ENCODE measurements at places on chromosomes 3 and 15.

- DNase-seq: no peak
Measured at GRCh38 chr3:54173371-54173770, 51.0 kb downstream of the CACNA2D3 start.

- DNase-seq: no peak
Measured at GRCh38 chr15:75203908-75204263, 2.2 kb downstream of the C15orf39 start.

DNA sequence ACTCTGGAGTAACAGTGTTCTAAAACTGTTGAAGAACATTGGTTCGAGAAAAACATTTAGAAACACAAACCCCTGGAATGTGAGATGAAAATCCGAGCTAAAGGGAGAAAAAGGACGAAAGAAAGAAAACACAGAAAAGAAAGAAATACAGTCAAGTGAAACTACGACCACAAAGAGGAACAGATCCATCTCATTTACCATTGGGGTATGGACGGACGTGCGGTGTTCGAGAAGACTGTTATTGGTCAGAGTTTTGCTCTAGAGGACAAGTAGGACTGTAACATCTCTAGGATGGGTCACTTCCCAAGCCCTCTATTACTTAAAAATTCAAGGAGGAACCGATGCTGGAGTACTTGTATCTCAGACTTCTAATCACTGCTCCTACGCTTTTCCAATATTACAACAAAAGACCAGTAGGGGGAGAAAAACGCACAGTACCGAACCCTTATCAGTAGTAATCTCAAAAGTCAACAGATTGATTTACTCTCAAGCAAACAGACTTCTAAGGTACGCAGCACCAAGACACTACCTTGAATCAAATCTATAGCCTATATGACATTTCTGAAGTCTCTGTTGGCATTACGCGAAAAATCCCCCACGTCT lies 1.1 kb upstream of the PIK3CA start:
- DNase-seq: peak; percentile 59

DNA sequence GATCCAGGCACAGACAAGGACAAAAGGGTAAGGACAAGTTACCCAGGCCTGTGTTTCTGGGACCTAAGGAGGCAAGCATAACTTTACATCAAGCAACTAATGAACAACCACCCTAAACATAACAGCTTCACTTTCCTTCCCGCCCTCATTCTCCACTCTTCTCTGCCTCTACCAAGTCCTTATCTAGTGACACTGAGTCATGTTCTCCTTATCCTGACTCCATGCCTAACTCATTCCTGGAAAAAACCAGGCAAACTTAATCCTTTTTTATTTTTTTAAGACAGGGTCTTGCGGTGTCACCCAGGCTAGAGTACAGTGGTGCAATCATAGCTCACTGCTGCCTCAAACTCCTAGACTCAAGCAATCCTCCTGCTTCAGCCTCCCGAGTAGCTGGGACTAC lies 44.5 kb downstream of the TMEM44 start:
- DNase-seq: no peak

- DNase-seq: no peak
Measured at GRCh38 chr3:133474251-133474801, 74.5 kb downstream of the BFSP2 start.

DNA sequence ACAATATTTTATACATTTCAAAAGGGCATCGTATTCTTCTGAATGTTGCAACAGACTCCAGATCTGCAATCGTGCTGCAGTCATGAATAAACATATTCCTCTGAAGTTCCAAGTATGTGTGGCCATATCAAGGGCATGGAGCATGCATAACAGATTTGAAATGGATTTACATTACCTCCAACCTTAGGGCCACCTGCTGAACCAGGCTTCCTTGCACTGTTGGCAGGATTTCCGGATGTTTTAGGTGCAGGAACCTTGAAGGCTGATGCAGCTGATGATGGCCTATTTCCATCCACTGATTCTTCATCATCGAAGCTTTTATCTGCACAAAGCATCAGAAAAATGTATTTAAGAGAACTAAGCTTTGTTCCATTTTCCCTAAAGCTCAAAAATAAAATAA lies 73.5 kb downstream of the CLASP2 start:
- DNase-seq: no peak

GRCh38 chr3:72891053-72891855 lies 3.4 kb downstream of the GXYLT2 start:
- DNase-seq: no peak

DNA sequence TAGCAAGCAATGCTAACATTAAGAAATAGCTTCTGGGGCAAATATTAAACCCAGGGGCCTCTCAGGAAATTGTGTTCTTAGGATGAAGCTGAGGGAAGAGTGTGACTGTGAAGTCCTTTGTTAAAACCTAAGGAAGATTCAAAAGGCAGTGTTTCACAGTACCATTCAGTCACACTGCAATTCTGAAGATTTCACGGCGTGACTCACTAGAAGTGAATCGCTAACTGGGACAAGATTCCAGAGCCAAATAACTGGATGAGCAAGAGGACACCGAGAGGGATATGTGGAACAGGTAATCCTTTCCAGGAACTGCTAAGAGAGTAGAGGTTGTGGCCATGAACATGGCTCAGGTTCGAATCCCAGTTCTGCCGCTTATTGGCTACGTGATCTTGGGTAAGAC lies 61.8 kb upstream of the SMAD3 start:
- DNase-seq: no peak

- no peak for DNase-seq
Measured at GRCh38 chr3:125478326-125478725, 41.7 kb downstream of the SNX4 start.

DNA sequence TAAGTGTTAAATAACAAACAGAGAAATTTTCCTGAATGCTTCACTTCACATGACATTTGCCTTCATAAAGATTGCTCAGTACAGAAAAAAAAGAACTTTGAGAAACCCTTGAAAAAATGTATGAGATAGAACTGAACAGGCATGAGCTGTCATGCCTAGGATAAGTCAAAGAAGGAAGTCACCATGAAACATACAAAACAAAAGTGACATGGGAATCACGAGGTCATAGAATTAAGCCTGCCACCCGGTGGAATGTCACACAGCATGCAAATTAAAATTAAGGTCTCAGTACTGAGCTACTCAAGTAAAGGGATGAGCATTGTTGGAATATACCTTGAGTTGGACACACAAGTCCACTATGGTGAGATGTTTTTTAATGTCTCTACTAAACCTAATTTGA lies 652.5 kb upstream of the NECTIN3 start:
- no peak for DNase-seq

- DNase-seq: no peak
Measured at GRCh38 chr3:161253711-161254110, 32.6 kb downstream of the NMD3 start.

GRCh38 chr3:13419505-13420044 lies 547 bp downstream of the NUP210 start:
- peak; percentile 66 for DNase-seq

GRCh38 chr15:56102441-56102840 lies 109.0 kb upstream of the NEDD4 start:
- no peak for DNase-seq

- peak; percentile 97 for DNase-seq
Measured at GRCh38 chr3:38004415-38005075, 14.0 kb downstream of the VILL start.

DNA sequence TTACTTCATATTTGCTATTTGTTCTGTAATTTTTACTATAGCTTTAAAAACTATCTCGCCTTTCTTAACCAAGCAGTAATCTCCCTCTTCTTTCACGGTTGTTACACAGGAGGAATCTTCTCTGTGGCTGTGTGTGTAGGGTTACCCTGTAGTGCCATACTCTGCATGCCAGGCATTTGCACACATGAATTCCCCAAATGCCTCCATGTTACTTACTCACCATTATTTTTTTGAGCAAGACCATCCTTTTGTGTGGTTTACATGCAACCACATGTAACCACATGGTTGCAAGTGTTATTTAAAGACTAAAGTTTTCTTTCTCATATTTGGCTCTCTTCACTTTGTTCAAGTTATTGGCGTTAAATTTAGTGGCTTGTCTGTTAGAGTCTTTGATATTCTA lies 45.5 kb downstream of the HPS3 start:
- no peak for DNase-seq

- DNase-seq: no peak
Measured at GRCh38 chr3:73695841-73696240, 71.1 kb upstream of the PDZRN3 start.

DNA sequence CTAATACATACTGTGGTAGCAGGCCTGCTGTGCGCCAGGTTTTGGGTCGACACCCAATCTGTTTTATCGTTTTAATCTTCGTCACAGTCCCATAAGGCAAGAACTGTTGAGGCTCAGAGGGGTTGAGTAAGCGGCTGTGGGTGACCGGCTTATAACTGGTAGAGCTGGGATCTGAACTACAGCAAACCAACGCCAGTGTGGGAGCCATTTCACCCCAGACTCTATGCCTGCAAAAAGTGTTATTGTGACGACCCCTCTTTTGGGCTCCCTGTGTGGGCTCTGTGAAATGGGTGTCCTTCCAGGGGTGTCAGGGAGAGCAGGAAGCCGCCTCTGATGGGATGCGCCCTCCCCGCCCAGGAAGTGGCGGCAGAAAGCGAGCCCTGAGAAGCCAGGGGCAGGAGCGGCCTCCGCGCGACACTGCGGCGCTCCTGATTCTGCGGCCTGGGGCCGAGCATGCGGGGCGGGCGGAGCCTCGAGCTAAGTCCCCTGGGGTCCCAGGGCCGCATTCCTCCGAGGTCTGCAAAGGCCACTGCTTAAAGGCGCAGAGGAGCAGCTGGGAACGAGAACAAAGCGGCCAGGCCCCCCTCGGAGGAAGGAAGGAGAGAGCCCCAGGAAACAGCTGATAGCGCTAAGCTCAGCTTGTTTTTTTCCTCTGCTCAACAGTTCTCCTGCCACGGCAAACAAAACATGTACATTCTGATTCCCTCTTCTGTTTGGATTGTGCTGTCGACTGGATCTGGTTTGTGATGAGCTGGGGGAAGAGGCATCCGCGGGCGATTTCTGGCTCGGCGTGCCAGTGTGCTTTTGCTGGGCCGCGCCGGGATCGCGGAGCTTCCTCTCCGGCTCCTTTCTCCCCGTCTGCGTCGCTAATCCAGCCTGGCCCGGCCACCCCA lies 33.9 kb downstream of the GRK7 start:
- no peak for DNase-seq

GRCh38 chr3:48285675-48286074 lies 44.8 kb downstream of the ZNF589 start:
- no peak for DNase-seq

- peak; percentile 49 for DNase-seq
Measured at GRCh38 chr15:73244333-73244732, 124.4 kb downstream of the HCN4 start.

GRCh38 chr3:184380627-184381260 lies 890 bp downstream of the CHRD start:
- peak; percentile 47 for DNase-seq

- DNase-seq: no peak
Measured at GRCh38 chr3:101849714-101850245, 466 bp downstream of the NFKBIZ start.

GRCh38 chr15:92807971-92808571 lies 92.1 kb upstream of the CHD2 start:
- no peak for DNase-seq

DNA sequence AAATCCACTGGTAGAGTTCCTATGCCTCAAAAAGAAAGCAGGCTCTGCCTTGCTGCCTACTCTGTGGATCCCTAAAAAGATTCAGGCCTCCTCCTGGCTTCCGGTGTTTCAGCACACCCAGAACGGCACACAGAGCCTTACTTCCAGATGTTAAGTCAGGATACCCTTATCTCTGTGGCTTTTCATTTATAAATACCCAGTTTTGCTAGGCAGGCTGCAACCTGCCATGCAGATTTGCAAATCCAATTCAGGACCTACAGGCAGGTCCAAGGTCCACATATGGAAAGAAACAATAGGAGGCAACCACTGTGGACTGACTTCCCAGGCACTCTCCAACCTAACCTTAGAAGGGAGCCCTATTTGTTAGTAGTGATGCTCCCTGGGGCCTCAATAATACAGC lies 30.7 kb downstream of the EFL1 start:
- DNase-seq: no peak

DNA sequence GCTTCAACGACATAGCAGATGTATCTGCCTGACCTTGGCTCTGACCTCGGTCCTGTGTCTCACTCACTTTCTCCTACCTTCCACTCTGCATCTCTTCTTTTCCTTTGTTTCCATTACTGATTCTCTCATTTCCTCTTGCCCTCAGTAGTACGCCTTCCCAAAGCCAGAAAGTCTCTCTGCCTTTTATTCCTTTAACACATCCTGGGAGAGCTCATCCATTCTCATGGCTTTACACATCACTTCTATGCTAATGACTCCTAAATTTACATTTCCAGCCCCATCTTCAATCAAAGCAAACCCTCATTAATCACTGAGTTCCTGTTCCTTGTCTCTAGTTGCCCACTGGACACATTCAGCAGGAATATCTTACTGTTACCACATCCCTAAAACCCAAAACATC lies 938.6 kb downstream of the NTRK3 start:
- no peak for DNase-seq

DNA sequence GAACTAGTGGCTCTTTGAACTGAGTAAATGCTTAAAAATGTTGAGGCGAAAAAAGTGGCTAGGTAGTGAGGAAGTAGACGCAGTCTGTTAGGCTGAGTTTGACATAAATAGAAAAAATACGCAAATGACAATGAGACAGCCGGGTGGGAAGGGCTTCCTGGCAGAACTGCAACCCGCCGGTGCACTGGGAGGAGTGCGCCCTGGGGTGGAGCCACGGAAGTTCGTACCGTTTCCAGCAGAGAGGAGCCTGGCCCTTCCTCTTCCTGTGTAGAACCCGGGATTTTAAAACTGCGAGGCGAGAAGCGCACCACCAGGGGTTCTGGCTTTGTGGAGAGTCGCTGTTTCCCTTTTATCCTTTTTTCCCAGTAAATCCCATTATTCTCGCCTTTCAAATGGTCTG lies 602.6 kb downstream of the PYDC2 start:
- DNase-seq: no peak

DNA sequence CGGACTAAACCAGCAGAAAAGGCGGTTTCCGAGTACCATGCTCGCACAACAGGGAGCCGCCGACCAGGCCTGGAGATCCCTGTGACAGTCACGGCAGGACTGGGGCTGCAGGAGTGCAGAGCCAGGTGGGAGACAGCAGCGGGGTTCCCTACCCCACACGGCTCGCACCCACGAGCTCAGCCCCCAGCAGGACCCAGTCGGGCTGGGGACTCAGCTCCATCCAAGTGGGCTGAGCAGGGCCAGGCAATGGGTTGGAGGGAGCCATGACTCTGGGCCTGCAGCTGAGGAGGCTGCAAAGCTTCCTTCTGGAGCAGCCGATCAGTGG lies 15.8 kb downstream of the XXYLT1 start:
- DNase-seq: no peak

DNA sequence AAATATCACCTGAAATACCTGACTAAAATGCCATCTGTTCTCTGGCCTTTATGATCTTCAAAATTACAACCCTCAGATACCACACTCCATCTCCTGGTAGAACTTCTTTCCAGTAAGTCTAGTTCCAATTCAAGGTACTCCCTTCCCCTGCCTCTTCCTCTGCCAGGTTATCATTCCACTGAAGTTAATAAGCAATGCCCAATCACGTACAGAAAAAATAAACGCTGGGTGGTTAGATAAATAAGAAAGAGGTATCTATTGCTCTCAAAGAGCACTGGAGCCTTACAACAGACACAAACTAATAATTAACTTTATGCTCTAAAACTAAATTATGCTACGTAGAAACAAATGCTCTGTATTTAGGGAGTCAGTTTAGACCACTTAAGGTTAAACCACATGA lies 112.5 kb downstream of the MYO9A start:
- DNase-seq: no peak
